ENCODE measurements at places on chromosomes 7 and 10. TPM values are rescaled to one million over a fixed set of nuclear protein-coding genes. Genes with fewer than 3 reads are reported as not detected.

DNA sequence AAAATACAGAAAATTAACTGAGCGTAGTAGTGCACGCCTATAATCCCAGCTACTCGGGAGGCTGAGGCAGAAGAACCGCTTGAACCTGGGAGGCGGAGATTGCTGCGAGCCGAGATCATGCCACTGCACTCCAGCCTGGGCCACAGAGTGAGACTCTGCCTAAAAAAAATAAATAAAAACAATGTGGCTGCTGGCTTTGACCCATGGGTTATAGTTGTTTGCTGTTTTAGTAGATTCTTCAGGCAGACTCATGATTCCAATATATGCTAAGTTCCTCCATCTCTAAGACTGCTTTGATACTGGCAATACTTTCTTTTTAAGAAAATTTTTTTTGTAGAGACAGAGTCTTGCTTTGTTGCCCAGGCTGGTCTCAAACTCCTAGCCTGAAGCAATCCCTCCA, 8.4 kb downstream of the OLAH start:
- DNase-seq: no peak

- DNase-seq: no peak
Measured at GRCh38 chr10:71290806-71291527, 28.1 kb upstream of the SLC29A3 start.

GRCh38 chr10:456486-456885, 233.0 kb downstream of the DIP2C start:
- DNase-seq: no peak

DNA sequence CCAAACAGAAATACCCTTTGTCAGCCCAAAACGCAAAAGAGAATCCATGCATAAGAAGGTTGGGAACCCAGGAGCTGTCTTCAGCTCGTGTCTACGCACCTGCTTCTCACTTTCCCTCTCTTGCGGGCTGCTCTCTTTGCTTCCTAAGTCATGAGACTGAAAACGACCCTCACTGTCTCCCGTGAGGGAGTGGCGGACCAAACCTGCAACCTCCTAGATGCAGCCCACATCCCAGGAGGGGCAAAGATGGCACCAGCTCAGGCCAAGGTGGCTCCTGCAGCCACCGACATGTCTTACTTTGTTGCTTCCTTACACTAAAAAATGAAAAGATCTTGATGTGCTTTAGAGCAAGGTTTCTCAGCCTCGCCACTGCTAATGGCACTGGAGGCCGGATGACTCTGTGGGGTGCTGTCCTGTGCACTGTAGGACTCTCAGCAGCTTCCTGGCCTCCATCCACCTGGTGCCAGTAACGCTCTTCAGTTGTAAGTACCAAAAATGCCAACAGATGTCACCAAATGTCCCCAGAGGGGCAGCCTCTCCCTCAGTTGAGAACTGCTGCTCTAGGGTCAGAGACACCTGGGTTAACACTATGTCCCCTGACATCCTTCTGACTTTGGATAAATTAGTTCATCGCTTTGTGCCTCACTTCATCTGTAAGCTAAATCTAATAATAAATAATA, 179.8 kb upstream of the PFKP start:
- DNase-seq: no peak

C10orf67 gene
- 7.1 TPM for total RNA-seq

CUBN gene
- 39.3 TPM for total RNA-seq

- DNase-seq: no peak
Measured at GRCh38 chr7:99184532-99185218, 23.2 kb downstream of the KPNA7 start.

DGKB gene
- 1.1 TPM for total RNA-seq

SBDS gene
- total RNA-seq: 64.6 TPM
